ENCODE measurements at places on chromosomes 2 and 18.

DNA sequence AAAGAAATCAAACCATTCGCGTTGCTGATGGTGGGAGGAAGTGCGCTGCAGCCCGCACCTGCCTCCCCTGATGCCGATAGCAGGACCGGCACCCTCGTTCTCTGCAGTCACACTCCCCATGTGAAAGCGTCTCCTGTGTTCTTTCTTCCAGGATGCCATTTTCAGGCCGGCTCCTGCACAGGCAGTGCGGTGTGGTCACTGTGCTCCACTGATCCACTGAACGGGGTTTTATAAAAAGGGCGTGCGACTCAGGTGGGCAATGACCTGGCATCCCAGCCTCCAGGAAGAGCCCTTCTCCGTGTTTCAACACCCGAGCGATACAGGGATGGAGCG is 88.3 kb upstream of the SNTG2 start:
- DNase-seq, result no peak

DNA sequence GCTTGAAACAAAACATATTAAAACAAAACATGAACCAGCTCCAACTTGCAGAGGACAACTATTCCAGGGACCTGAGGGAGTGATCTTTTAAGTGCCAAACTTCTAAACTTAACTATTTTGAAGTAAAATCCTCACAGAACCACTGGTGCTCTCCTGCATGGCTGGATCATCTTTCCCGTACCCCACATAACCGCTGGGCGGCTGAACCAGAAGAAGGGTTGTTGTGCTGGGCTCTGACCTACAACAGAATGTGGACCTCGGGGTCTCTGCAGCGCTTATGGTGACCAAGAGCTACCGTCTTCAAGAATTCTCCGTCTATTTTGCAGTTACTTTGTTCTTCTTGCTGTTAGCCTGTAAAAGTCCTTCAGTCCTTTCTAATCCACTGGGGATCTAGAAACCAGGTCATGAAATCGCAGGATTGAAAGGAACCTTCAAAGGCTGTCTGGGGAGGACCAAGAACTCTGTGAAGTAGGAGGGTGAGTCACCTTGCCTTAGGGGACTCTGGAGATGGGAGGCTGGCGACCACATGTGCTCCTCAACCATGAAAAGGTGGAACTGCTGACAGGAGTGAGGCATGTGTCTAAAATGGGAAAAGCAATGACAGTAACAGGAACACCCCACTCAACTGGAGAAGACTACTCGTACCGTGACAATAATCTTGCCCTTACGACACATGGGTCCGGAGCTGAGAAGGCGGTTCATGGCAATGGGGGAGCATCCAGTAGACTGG is 46.6 kb downstream of the HDLBP start:
- no peak for DNase-seq

GRCh38 chr2:109679225-109679624 is 65.1 kb downstream of the SOWAHC start:
- no peak for DNase-seq

GRCh38 chr2:29063646-29064345 is 10.5 kb downstream of the PCARE start:
- no peak for DNase-seq

DNA sequence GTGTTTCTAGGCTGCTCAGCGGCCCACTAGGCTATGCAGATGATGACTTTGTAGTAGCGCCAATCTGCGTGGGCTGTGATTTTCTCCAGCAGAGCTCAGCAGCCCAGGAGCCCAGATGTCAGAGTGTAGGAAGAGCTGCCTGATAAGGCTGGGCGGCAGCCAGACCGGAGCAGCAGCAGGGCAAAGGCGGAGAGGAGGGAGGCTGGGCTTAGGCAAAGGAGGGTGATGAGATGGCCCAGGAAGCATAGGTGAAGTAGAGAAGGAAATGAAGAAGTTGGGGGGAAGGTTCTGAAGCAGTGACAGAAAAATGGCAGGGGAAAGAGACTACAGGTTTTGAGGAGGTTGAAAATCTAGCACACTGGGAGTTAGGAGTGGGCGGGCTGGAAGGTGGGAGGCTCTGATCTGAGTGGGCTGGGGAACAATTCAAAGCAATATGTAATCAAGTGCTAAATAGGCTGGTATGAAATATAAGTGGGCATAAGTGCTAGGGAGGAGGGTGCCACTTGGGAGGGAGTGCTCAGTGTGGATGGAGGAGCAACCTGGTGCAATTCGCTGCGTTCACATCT is 50.6 kb upstream of the STPG4 start:
- no peak for DNase-seq

DNA sequence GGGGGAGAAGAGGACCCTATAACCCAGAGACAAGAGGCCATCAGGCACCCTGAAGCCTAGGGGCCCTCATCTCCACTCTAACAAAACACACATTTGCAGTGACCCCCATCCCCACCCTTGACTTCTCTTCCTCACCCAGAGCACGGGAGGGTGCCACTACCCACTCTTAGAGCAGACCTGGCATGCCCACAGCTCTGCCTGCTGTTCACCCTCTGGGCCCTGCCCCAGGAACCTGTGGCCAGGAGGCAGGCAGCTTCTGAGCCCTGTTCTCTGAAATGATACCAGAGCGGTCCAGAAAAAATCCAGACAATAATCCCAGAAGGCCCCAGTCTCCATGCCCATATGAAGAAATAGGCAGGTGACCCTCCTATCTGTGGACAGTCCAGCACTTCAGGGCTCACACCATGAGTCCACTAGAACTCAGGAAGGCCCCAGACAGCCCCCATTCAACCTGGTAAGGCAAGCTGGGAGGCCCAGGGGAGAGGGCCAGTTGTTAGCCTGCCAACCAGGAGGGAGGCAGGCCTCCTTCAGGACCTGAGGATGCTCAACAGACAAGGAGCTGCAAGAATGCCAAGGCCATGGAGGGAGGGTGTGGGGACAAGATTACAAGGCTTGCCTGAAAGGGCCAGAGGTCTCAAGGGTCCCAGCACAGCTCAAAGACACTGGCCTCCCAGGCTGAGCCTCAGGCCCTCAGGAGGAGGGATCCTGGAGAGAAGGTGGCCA is 75.0 kb downstream of the TNS1 start:
- DNase-seq, result no peak

GRCh38 chr2:65940856-65941255 is 494.1 kb upstream of the MEIS1 start:
- DNase-seq, result no peak

- DNase-seq, result no peak
These were observed 697 bp downstream of the ITGA4 start for GRCh38 chr2:181457741-181458425.

GRCh38 chr2:190789074-190790004 is 91.3 kb upstream of the GLS start:
- no peak for DNase-seq

- DNase-seq, result no peak
These were observed 17.8 kb upstream of the TMEM18 start for GRCh38 chr2:694906-695510.

- no peak for DNase-seq
These were observed 1072.8 kb upstream of the TMEFF2 start for GRCh38 chr2:193267496-193268002.

DNA sequence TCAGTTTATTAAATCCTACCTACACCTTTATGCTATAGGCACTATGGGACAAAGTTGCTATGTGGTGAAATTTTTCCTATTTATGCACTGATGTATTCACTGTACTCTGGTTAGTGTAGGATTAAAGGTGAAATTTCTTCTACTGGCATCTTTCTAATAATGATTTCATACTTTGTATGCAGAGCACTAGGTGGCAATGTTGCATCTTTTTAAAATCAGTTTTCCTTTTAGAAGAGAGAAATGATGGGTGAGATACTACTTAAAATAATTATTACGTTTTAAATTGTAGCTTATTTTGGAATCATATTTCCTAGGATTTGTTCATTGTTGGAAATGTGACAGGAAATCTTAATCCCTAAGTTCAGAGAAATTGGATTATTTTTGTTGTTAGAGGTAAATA is 150.9 kb downstream of the CD8B2 start:
- DNase-seq, result peak; percentile 13

- DNase-seq, result no peak
These were observed 3.8 kb downstream of the PROC start for GRCh38 chr2:127421871-127422558.

DNA sequence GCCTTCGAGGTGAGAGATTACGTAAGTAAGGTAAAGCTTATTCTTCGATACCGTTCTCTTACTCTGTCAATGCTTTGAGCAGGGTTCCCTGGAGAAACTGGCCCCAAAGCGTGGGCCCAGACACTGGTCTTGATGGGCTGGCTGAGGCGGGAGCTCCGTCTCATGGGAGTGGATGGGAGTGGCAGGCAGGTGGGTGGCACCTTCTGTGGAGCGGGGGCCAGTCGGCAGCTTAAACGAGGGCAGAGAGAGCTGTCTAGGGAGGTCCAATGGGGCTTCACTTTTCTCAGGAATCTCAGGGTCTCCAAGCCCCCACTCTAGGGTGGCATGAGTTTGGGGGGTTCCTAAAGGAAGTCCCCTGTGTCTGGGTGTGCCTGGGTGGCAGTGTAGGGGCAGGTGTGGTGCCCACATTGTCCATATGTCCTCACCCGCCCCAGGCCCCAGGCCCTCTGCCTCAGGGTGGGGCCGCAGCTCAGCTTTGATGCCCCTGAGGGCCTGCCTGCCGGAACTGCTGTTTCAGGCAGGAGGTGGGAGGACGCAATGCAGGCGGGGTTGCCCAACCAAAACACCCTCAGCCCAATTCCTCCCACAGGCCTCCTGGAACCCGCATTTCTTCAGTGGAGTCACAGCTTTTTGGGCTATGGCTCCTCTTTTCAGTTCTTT is 32.5 kb upstream of the FOSL2 start:
- no peak for DNase-seq

DNA sequence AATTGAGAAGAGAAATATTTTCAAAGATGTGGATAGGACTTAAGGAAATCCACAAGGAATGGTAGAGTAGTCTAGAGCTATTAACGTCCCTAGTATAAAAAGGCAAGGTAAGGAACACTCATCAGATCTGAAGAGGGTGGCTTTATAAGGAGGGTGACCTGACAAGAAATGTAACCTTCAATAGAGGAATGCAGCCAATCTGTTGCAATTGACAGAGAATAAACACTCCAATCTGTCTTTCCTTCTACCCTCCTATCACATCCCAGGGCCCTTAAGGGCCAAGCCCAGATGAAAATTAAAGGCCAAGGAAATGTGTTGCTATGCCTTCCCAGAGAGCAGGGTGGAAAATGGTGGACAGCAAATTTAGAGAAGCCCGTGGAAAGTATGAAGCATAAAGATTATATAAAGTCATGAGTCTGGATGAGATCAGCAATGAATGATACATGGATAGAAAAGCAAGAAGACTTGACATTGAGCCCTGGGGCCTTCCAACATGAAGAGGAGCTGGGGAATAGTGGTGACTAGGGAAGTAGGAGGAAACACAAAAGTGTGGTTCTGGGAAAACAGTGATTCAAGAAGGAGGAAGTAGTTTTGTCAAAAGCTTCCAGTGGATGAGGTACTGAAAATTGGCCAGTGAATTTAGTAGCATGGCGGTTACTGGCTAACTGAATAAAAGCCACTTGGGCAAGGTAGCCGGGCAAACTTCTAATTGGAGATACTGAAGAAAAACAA is 270.6 kb upstream of the TANK start:
- no peak for DNase-seq

DNA sequence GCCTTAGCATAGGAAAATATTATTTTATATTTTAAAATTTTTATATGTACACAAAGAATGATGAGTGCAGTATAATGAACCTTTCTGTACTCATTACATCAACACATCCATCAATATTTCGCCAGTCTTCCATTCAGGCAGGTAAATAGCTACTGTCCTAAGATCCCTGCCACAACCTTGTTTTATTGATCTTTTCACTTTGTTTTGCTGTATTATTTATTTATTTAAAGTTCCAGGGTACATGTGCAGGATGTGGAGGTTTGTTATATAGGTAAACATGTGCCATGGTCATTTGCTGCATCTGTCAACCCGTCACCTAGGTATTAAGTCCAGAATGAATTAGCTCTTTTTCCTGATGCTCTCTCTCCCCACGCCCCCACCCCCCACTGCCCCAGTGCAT is 64.6 kb downstream of the INHBB start:
- no peak for DNase-seq

- no peak for DNase-seq
These were observed 36.4 kb downstream of the CDC42EP3 start for GRCh38 chr2:37634914-37635503.

- no peak for DNase-seq
These were observed 3.6 kb downstream of the IGFBP2 start for GRCh38 chr2:216636551-216637450.

DNA sequence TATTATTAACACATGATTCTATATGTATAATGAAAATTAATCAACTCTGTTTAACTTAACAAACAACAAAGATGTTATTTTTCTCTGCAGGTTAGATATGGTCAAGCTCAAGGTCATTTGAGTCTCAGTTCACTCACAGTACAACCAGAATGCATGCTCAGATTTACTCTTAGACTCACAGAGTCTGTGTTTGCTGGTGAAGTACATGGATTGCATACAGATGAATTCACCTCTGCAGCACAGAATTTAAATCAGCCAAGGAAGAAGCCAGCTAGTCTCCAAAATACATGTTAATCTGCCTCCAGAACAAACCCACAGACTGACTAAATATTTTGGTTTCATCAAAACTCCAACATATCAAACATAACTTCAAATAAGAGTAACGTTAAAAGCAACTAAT is 424.5 kb downstream of the RAD51AP2 start:
- DNase-seq, result no peak

- DNase-seq, result no peak
These were observed 419.3 kb downstream of the ZNF516 start for GRCh38 chr18:76075777-76076176.

GRCh38 chr2:151150331-151151320 is 111.0 kb downstream of the RBM43 start:
- DNase-seq, result peak; percentile 41

DNA sequence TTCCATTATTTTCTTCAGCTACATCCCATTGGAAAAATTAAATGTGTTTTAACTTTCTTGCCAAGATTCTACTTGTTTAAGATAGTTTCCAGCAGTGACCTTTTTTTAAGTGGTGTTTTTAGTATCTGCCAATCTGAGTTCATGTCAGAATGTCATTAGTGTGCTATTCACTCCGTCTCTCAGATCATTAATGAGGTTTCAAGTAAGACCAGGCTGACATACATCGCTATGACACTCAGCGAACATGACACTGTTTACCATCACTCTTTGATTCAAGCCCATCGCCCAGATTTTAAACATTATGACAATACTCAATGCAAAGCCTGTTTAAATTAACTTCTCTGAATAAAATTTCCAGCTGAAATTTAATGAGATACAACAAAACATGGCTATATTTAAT is 272.0 kb upstream of the KYNU start:
- no peak for DNase-seq

DNA sequence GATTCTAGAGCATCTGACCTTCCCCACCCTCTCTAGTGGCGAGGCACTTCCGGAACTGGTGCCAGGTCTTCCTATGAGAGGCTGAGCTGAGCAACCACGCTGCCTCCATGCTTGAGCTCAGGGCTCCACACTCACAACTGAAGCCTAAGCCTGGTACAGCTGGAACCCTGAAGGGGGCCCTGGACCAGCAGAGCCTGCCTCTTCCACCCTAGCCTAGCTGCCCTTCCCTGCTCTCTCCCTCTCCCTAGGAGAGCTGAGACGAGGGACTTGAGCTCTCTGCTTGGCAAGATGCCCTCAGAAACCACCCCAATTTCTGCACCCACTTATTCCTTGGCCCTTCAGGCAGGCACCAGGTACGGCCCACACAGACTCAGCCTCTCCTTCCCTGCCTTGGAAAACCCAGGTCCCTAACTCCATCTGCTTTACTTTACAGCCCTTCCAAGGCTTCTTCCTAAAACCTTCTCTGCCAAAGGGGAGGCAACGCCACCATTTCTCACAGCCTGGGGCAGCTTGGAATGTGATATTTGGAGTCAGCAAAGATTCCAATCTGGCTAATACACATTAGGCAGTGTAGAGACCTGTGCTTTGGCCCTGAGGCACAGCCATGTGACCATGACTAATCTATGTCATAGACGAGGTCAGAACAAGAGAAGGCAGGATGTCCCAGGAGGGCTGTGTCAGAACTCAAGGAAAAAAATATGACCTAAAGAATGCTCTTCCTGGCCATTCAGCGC is 18.8 kb downstream of the COX7A2L start:
- DNase-seq, result no peak
